ENCODE measurements at places on chromosomes 3 and 15.

DNA sequence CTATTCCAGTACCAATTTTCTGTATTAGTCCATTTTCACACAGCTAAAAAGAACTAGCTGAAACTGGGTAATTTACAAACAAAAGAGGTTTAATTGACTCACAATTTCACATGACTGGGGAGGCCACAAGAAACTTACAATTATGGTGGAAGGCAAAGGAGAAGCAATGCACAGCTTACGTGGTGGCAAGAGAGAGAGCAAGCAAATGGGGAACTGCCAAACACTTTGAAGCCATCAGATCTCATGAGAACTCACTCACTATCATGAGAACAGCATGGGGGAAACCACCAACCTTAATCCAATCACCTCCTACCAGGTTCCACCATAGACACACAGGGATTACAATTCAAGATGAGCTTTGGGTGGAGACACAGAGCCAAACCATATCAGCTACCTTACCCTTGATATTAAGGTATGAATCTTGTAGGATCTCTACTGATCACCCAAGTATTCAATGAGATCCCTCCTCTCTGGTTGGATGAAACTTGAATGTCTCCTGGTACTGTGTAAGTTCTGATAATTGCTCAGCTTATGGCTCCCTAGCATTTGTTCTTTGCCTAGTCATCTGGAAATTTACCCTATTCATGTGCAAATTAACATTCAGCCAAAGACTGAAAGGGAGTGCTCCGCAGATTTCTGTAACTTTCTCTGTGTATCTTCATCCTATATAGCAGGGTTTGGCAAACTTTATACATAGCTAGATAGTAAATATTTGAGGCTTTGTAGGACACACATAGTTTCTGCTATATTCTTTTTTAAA, 38.9 kb downstream of the MYL3 start:
- DNase-seq = no peak

- DNase-seq = no peak
Observed at GRCh38 chr3:193842029-193842798, 249.2 kb downstream of the OPA1 start.

- DNase-seq = no peak
Observed at GRCh38 chr15:53917109-53917508, 61.1 kb upstream of the UNC13C start.

GRCh38 chr3:165895919-165896318, 58.7 kb upstream of the BCHE start:
- no peak for DNase-seq

DNA sequence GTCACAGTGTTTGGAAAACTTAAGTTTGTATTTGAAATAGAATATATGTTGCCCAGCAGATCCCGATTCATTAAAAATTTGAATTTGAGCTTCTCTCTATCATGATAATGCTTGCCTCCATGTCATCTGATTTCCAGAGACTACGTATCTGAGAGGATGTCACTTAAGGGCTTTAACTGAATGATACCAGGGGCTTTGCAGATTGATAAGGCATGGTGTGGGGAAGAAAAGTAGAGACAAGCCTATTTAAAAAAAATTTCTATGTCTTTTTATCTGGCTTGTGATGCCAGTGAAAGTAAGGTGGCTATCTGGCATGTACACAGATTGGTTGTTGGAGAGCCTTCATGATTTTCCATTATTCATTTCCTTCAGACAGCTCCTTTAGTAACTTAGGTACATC, 72.7 kb downstream of the UBE2E2 start:
- no peak for DNase-seq

DNA sequence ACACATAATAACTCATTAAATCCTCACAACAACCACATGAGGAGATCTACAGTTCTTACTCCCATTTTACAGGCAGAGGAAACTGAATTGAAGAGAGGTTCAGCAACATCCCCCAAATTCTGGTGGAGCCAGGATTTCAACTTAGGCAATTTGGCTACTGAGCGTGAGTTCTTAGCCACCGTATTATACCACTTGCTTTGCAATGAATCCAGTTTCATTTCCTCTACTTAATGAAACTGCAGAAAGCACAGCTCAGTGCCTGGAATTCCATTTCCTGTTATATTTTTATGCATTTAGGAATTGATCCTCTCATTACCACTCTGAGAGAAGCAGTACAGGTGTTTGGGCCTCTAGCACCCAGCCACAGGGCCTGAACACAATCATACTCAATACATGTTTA, 4.3 kb downstream of the ZNF860 start:
- no peak for DNase-seq

DNA sequence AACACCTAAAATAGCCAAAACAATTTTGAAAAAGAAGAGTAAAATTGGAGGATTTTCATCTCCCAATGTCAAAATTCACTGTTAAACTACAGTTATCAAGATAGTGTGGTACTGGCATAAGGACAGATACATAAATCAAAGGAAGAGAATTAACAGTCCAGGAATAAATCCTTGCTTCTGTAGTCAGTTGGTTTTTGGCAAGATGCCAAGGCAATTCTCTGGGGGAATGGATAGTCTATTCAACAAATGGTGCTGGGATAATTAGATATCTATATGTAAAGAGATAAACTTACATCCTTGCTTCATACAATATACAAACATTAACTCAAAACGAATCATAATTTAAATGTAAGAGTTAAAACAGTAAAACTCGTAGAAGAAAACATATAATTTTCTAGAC, 57.9 kb upstream of the SELENOK start:
- no peak for DNase-seq

GRCh38 chr3:160049038-160049437, 60.4 kb downstream of the IL12A start:
- no peak for DNase-seq

- no peak for DNase-seq
Observed at GRCh38 chr15:69559440-69560190, 107.0 kb downstream of the RPLP1 start.

- DNase-seq = no peak
Observed at GRCh38 chr3:165451371-165452070, 255.3 kb upstream of the SLITRK3 start.

GRCh38 chr3:166445865-166446264, 608.6 kb upstream of the BCHE start:
- no peak for DNase-seq

- DNase-seq = no peak
Observed at GRCh38 chr3:54954521-54954920, 26.7 kb upstream of the LRTM1 start.

DNA sequence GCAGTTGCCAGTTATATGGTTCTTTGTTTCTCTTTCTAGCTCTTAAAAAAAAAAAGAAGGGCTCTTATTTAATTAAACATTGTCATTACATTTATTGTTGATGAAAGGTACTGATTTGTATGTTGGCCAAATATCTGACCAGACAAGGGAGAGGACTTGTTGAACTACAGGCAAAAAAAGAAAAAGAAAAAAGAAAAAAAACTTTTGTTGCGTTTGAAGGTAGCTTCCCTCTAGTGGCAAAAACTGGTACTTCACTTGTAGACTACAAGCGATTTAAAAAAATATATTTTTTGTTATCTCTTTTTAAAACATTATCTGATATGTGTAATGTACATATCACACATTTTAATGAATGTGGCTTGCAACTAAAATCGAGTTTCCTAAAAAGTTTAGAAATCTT, 280.6 kb downstream of the ROBO2 start:
- no peak for DNase-seq

- DNase-seq = no peak
Observed at GRCh38 chr3:129065720-129066073, 5.1 kb downstream of the GP9 start.

- DNase-seq = no peak
Observed at GRCh38 chr3:144045766-144046165, 74.1 kb downstream of the DIPK2A start.

DNA sequence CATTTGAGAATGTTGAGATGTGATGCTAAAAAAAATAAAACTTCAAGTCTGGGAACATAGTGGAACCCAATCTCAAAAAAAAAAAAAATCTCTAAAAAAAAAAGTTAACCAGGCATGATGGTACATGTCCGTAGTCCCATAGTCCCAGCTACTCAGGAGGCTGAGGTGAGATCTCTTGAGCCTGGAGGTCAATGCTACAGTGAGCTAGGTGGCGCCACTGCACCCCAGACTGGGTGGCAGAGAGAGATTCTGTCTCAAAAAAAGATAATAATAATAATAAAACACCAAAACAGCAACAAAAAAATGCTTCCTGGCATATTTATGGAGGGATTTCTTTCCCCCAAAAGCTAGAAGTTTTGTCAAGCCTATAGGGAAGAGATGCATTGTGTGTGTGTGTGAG, 361.6 kb downstream of the ROBO1 start:
- no peak for DNase-seq

DNA sequence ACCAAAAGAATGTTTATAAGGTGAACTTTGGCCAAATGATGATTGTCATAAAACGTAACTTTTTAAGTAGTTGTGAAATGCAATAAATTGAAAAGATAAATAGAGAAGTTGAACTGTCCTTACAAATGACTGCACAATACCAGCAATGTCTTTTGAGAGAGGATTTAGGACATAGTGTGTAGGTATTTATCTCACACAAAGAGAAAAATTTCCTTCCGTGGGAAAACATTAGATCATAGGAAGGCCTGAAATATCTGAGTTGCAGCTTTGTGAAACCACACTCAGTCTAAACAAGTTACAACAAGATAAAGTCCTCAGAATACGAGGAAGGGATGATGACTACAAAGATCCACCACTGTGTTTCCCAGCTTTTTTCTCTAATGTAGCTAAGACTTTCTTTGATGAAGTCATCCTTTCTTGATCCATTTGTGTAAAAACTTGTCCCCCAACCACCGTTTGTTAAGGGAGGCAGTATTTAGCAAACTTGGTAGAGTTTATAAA, 16.0 kb downstream of the ROBO2 start:
- no peak for DNase-seq

DNA sequence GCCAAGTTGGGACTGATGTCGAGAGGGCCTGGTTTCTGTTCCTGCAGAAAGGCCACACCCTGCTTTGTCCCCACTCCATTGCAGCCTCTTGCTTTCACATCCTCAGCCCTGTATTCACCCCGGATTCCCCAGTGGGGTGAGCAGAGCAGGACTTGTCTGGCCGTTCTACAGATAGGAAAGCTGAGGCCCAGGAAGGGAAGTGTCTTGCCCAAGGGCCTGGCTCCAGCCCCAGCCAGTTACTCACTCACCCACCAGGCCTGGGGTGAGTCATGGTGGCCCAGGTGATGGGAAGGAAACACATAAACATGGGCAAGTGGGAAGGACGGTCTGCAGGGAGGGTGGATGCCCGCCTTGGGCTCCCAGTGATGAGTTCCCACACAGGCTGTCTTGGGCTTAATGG, 6.1 kb upstream of the DUSP7 start:
- no peak for DNase-seq

- no peak for DNase-seq
Observed at GRCh38 chr3:52530918-52531826, 2.5 kb downstream of the NT5DC2 start.

- DNase-seq = no peak
Observed at GRCh38 chr3:134350266-134350665, 24.0 kb downstream of the AMOTL2 start.

GRCh38 chr3:141164852-141165251, 66.8 kb upstream of the PXYLP1 start:
- DNase-seq = no peak

DNA sequence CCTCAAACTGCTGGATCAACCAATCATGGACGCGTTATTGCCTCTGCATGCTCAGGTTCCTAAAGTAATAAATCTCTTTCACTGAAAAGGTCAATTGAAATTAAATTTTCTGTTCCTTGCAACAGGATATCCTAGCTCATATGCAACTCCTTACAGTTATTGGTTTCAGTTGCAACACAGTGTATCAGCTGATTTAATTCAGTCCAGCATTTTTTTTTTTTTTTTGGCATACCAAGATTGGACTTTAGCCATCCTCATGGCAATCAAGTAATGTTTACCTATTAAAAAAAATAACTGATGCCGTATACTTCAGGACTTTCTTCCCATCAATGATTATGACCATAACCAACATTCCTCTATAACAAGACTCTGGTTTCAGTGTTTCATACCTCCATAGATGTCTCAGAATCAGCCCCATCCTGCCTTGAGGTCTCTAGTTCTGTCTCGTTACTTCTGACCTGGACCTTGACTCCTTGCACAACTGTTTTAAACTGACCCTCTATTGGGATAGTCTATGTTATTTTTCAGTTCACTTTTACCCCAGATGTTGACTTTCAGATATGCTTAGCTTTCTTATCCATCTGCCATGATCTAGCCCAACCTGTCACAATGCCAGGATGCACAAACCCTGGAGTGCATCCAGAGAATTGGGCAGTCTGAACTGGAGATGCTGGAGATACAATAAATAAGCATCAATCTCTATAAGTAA, 265.0 kb upstream of the GADL1 start:
- no peak for DNase-seq

DNA sequence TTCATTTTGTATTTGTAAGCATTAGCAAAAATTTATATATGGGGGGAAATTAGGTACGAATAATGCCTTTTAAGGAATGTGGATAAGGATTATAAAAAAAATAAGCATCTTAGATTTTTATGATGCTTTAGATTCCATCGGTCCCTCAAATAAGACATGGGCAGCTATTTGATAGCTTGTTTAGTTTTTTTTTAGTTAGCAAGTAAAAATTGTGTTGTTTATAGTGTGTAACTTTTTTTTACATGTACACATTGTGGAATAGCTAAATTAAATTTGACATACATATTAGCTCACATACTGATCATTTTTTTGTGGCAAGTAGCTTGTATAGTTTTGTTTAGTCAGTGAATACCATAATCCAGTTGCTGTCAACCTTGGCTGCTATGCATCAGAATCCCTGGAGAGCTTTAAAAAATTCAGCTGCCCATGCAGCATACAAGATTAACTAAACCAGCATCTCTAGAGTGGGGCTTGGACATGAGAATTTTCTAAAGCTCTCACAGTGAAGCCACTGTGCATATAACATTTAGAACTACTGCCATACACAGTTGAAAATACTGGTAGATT, 53.9 kb downstream of the TMOD3 start:
- no peak for DNase-seq

DNA sequence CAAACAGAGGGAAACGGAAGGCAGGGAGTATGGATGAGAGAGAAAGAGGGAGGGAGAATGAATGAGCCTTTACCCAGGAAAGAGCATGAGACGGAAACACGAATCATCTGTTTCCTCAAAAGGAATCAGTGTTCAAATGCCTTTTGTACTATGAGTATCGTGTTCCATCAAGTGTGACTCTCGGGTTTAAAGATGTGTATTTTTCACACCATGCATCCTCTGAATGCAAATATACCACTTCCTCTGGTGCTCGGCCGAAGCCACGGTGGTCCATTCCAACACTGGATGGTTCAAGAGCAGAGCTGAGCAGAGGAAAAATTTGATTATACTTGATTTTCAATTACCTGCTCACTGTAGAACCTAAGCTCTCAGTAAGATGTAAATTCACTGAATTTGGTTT, 505.1 kb downstream of the MECOM start:
- no peak for DNase-seq

Measured in stimulated activated CD8-positive, alpha-beta memory T cell treated with anti-CD3 and anti-CD28 coated beads, Interleukin-7, amount 100 ng/mL, for 48 hours (primary cell).